ENCODE measurements at places on chromosomes 2 and 18.

GRCh38 chr2:232097260-232097659 lies 135.7 kb downstream of the DIS3L2 start:
- DNase-seq = no peak

- peak; percentile 34 for DNase-seq
Observed at GRCh38 chr18:10197097-10197496, 257.3 kb upstream of the APCDD1 start.

DNA sequence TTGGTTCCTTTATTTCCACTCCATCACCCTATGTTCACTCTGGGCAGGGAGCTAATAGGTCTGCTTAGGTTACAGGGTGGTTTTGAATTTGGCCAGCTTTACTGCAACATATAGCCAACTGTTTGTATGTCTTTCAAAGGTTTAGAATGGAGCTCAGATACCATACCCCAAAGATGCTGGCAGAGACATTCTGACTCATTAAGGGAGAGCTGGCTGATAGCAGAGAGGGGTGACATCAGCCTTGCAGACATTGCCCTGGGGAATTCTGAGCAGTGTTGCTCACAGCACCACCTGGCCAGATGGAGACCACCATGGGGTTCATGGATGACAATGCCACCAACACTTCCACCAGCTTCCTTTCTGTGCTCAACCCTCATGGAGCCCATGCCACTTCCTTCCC lies 2.1 kb downstream of the PROKR1 start:
- no peak for DNase-seq

DNA sequence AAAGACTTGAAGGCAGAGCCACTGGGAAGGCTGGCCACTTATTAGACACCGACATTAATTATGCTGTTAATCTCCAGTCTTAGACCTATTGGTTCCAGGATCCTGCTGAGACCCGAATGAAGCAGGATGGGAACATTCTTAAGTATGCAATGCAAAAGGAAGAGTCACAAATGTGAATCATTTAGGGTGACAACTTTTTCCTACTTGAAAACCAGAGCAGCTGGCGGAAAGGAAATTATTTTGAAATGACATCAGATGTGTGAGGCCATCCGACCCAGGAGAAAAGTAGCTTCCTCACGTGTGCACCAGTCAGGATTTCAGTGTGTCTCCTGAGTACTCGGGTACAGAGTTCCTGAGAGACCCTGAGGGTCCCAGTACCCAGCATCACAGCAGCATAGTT lies 222.9 kb upstream of the NCKAP5 start:
- no peak for DNase-seq

- no peak for DNase-seq
Observed at GRCh38 chr2:219142329-219142728, 18.3 kb downstream of the NHEJ1 start.

- no peak for DNase-seq
Observed at GRCh38 chr2:237359894-237360780, 53.8 kb downstream of the COL6A3 start.

DNA sequence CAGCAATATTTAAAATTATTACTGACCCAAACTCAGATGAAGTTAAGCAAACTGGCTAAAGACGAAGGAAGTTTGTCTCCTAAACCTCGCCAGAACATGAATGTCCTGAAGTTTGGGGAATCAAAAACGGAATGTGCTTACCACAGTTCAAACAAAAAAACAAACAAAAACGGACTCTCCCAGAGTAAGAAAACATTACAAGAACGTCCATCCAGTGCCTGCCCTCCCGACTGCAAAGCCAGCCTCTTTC lies 1.1 kb downstream of the KANSL1L start:
- no peak for DNase-seq
